ENCODE measurements at places on chromosomes 2 and 18.

DNA sequence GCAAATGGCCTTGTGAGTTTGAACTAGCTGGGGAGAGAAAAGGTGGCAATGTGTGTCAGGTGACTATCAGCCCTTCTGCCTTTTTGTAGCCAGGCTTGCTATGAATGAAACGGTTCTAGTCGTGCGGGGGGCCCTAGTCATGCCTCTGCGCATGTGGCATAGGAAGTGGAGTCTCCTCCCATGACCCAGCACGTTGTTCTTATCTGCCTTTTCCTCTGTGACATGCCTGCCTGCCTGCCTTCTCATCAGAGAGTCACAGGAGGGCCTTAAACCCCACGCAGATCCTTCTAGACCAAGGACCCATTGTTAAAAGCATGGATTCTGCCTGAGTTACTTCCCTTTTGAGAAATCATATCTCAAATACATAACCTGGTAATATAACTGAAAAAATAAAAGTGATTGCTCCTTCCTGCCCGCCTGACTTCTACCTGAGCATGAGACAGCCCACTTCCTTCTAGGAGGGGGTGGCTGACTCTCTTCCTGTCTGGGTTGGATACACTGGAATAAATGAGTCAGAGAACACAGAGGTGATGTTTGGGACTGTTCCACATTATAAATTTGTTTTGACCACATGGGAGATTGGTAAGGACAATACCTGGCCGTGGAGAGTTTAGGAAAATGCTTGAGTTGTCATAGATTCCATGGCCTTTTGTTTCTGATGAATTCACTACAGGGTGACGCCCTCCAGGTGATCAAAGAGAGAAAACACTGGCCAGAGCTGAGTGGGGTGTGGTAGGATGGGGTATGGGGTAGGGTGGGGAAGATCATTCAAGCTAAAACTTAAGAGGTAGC is 49.8 kb downstream of the FBLN7 start:
- DNase-seq = no peak

- no peak for DNase-seq
These were observed 28.2 kb upstream of the GBX2 start for GRCh38 chr2:236196366-236196765.

GRCh38 chr2:3839476-3839875 is 136.1 kb downstream of the DCDC2C start:
- DNase-seq = no peak

DNA sequence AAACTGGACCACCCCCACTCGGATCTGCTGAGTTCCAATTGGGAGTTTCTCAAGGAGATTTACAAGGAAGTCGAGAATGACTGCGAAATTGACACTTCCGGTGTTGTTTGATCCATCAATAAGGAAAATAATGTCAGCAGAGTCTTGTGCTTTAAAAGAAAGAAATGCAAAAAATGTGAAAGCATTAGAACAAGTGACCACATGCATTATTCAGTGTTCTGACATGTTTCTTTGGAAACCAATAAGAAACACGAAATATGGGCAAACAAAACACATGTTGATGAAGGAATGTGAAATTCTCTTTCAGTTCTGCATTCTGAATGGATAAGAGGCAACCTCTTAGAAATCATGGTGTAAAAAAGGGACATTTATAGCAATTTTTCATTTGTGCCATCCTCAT is 25.9 kb downstream of the COL6A3 start:
- DNase-seq = no peak

DNA sequence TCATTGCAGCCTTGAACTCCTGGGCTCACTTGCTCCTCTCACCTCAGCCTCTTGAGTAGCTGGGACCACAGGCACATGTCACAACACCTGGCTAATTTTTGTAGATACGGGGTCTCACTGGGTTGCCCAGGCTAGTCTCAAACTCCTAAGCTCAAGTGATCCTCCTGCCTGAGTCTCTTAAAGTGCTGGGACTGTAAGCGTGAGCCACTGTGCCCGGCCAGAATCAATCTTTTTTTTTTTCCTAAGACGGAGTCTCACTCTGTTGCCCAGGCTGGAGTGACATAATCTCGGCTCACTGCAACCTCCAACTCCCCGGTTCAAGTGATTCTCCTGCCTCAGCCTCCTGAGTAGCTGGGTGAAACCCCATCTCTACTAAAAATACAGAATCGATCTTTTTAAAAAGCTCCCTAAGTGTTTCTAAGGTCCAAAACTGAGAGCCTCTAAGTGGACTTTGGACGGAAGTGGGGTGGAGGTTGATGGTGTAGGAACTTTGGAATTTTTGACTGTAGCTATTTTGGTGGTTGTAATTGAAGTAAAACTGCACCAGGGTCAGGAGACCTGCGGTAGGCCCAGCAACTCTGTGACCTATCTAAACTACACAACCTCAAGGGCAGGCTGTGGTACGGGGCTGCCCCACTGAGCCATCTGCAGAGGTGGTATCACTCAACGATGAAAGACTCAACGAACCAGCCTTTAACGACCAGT is 82.9 kb downstream of the POLR1A start:
- no peak for DNase-seq

DNA sequence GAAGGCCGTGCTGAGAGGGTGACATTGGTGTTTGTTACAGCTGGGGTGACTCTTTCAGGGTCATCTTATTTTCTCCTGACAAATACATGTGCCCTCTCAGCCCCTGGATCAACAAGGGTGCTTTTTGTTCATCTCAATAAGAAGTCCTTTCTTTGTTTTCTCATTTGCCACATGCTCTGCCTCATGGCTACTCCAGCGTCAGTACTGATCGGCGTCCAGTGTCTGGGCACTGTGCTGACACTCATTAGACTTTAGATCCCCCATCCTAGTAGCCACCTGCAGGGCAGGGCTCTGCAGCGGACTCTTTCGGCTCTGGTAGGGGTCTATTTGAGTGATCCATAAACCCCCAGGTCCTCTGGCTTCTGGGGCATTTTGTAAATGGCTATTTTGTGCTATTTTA is 38.4 kb downstream of the NPPC start:
- DNase-seq = no peak

GRCh38 chr2:112020561-112020960 is 34.5 kb upstream of the TMEM87B start:
- DNase-seq = no peak

DNA sequence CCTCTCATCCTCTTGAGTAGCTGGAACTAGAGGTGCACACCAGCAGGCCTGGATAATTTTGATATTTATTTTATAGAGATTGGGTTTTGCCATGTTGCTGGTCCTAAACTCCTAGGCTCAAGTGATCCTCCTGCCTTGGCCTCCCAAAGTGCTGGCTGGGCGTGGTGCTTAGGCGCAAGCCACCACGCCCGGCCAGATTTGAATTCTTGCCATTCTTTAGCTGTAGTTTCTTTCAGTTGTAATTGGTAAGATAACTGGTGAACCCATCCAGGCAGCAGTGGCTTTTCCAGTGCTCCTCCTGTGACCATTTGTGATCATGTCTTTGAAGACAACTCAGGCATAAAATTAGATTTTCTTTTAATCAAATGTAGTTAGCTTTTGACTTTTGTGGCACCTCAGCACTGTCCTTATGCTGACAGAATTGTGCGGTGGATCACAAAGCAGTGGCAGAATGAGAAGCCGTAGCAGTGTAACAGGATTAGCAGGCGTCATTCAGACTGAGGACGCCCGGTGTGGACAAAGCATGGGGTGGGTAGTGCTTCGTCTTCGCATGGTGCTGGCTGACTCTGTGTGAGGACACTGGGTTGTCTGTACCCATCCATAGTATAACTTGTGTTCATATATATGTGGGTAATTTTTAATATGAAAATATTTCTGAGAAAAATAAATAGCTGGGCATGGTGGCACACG is 30.0 kb upstream of the TOGARAM2 start:
- no peak for DNase-seq

DNA sequence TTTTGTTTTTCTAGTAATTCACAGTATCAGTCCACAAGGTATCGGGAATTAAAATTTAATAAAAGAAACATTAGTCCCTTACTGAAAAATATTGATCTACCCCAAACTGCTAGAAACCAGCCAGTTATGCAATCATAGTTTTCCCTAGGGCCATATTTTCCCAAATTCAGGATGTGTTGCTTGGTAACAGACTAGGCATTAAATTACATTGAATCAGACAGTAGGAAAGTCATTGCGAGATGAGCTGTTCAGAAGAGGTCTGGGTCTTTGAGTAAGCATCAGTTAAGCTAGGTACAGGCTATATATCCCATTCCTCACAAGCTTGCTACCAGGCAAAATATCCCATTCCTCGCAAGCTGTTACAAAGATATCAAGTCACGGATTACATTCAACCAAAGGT is 123.0 kb upstream of the CCDC150 start:
- no peak for DNase-seq

- no peak for DNase-seq
These were observed 54.8 kb upstream of the KLHL29 start for GRCh38 chr2:23330214-23330613.

- DNase-seq = no peak
These were observed 45.7 kb downstream of the RDH14 start for GRCh38 chr2:18514526-18515461.

DNA sequence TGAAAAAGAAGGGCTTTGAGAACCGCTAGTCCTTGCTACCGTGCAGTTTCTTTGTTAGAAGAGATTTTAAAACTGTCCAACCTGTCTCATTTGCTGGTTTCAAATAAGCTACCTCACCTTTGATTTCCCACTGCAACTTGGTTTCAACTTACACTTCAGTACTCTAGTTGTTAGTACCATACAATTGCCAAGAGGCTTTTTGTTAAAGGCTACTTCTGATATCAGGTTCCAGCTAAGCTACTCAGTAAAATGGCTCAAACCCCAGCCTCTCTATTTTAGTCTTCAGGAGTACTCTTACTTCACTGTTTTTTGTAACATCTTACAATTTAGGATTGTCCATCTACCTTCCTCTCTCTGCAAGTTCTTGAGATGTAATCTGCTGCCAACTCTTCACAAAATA is 91.6 kb downstream of the INO80D start:
- no peak for DNase-seq
